ENCODE measurements at places on chromosomes 1 and 21.

- no peak for DNase-seq
Observed at GRCh38 chr1:245990315-245991022, 516.6 kb downstream of the SMYD3 start.

GRCh38 chr1:169383449-169383848, 15.5 kb downstream of the BLZF1 start:
- DNase-seq, result no peak

DNA sequence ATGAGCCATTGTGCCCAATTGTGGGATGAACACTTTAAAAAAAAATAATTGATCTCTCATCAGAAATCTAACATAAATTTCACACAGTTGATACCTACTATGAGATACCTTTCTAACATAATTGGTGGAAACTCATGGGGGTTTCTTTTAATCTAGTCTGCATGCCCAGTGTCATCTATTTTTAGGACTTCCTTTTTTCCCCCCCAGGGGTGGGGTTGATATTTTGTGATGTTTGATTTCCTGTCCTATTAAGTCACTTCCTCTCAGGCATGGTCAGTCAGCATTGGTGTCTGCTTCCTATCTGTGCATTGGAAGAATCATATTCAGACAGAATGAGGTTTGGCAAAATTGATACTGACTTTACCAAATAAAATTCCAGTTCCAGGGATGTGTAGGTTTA, 21.5 kb downstream of the NFYC start:
- no peak for DNase-seq

GRCh38 chr1:151294742-151295462, 12.8 kb downstream of the ZNF687 start:
- DNase-seq, result no peak

DNA sequence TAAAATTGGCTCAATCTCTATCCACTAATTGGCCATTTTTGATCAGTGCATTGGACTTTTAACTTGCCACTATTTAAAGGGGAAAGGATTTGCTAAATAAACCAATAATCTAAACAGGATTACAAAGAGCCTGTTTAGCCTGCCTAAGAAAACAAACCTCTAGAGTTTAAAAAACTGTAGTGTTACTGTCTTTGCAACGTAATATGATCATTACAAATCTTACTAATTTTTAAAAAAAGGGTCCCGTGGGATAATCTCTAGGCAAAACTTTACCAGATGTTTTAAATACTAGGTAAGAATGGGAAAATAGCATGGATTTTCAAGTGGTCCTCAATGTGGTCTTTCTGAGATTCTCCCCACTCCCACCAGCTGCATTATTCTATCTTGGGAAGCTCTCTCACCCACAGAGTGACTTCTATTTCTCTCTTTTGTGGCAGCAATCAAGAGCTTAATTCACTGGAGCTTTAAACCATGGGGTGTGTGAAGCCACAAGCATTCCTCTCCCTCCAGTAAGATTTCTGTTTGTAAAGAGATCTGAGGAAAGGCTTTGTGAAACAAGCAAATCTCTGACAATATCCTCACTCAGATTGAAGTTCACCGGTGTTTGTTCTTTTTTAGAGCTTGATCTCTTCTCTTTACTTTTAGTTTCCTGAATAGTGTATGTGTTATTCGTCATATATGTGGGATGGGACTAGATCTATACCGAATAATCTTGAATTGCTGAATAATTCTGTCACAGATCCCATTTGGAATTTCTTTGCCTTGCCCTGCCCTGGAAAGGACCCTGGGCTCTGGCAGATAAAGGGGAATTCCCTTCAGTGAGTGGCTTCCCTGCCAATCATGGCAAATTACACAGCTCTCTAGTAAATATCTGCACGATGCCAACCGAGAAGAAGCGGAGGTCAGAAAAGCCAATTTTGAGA, 132.2 kb downstream of the TLR5 start:
- DNase-seq, result no peak

DNA sequence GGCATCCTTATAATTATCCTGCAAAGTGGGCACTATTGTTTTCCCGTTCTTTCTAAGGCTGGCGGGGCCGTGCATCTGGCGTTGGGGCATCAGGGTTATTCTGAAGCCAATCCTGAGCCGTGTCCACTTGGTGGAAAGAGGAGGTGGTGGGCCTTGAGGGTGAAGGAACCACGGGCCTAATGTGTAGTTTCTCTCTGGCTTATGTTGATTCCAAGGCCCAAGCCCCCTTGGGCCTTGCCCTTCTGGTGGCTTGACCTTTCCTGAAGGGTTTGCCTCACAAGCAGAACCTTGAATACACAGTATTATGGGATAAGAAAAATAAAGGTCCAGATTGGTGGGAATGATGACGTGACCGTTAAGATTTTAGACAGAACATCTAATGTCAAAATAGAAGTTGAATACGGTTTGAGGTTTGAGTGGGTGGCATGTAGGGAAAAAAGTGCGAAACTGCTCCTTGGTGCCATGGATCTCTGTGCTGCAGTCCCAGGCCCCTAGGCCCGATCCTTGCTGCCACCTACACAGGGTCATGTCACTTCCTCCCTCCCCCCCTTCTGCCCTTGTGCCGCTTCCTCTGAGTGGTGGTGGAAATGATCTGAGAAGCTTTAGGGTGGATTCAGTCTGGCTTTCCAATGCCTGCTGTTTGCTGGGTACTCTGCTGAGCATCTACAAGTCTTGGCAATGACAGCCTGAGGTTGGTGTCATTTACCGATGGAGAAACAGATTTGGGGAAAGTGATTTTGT, 90.5 kb downstream of the PRDM2 start:
- no peak for DNase-seq

GRCh38 chr1:76715474-76715873, 151.8 kb upstream of the ST6GALNAC5 start:
- DNase-seq, result no peak

- no peak for DNase-seq
Observed at GRCh38 chr1:220680085-220680687, 10.0 kb upstream of the C1orf115 start.
